IMR-90 (cell line): ENCODE measurements at places on chromosomes 1 and 21.

DNA sequence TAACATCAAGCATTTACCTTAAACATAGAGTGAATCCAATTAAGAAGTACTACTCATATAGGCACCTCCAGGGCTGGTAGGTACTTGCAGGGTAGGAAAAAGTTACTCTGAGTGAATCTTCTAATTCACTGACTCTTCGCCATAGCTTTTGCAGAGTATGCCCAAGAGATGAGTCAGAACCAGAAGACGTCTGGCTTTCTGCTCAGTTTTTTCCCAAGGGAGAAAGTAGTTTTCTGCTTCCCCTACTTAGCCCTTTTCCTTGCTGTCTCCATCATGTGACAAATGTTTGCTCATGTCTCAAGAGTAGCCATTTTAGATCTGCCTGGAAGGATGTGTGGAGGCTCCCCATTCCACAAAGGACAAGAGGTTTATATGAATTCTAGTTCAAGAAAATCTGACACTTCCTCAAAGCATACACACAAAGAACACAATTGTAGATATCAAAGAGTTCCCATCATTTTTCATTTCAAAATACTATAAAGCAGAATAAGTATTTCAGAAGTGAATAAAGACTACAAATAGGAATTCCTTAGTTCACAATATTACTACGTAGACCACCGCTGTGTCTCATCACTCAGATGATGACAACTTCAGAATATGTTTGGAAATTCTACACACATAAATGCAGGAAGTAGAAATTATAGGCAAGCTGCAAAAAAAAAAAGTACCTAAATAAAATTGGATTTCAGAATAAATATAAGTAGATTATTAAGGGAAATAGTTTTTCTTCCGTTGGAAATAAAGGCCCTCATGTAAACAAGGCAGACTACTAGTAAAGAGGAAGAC, 98.5 kb downstream of the ASH1L start:
- DNase-seq: peak; percentile 91

- no peak for DNase-seq
These were observed 15.0 kb upstream of the ACTA1 start for GRCh38 chr1:229448845-229449244.

DNA sequence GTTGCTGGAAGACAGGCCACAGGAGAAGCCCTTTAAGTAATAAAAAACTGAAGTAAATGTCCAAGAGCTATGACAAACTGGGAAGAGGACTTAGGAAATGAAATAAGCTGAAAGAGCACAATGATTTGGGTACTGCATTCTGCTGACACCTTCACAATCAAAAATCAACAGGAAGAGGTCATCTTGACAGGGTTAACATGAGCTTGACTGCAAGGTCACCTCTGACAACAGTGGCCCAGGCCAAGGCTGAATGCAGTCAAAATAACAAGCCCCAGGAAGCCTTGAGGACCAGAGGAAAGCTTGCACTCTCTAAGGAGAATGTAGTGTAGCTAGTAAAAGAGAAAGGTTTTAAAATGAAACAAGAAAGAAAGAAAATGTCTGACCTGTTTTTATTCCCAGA, 179.3 kb downstream of the SEC16B start:
- no peak for DNase-seq

GRCh38 chr1:202056644-202057334, 46.4 kb downstream of the ELF3 start:
- DNase-seq: no peak

GRCh38 chr1:90725657-90726424, 8.7 kb upstream of the BARHL2 start:
- peak; percentile 1 for DNase-seq

DNA sequence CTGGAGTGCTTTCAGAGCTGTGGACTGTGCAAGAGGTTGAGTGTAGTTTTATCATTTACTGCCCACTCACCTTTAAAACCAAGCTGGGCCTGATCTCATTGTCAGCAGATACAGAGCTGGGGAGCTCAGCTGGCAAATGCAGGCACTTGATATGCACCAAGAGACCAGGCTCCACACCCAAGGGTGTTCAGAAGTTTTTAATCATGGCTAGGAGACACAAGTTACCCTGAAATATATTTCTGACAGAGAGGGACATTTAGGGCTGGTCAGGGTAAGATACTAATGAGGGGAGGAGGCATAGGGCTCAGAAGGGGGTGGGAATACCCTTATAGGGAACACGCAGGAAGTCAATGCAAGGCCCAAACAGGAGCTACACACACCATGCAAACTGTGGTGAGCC, 153.7 kb downstream of the ELAVL4 start:
- no peak for DNase-seq

GRCh38 chr1:9166289-9167235, 37.7 kb upstream of the GPR157 start:
- DNase-seq: peak; percentile 89

DNA sequence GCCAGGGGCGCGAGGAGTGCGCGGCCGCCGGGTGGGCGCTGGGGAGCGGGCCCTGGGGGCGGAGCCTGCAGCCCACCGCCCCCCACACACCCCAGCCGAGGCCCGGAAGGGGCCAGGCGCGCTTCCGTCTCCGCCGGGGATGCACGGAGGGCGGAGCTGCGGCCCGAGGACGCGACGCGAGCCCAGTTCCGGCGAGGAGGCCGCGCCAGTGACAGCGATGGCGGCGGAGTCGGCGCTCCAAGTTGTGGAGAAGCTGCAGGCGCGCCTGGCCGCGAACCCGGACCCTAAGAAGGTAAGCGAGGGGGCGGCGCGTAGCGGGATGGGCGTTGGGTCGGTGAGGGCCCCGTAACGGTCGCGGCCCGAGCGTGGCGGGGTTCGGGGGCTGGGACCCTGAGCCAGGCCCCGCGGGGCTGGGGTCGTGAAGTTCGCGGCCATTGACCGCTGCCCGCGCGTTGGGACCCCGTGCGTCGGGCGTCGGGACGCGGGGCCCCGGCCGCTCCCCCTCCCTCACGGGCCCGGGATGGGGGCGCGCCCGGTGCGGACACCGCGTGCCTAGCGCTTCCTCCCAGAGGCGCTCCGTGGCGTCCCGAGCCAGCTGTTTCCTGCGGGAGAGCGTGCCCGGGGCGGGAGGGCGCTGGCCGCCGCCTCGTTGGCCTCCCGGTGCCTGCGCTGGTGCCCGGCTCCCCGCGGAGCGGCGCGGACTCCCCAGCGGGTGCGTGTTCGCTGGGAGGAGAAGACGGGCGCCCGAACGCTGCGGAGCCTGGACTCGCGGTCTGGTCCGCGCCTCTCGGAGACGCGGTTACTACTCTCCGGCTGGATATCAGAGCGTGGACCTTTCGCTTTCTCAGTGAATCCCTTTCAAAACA, at the start of gene ELOA:
ELOA (plus strand) TSS at position 185 of the 866 bp plus-strand sequence; CDS start at position 218, 33 bp downstream.
- peak; percentile 53 for DNase-seq

DNA sequence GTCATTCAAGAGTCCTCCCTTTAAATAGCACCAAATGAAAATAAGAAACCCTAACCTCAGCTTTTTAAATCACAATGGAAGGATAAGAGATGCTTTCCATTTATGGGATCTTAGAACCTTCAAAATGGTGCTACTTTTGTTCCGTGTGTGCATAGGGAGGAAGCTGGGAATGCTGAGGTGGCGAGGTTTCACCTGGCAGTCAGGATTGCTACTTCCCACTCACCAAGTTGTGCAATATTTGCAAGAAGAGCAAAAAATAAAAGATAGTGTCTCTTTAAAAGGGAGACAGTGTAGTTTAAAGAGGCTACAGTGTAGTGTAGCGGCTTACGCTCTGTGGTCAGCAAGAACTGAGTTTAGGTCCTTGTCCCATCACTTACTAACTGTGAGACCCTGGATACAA, 392.4 kb upstream of the ST6GALNAC5 start:
- no peak for DNase-seq

GRCh38 chr1:174971902-174972301, 27.8 kb upstream of the CACYBP start:
- DNase-seq: no peak

GRCh38 chr21:41216486-41216885, 48.5 kb downstream of the BACE2 start:
- no peak for DNase-seq

DNA sequence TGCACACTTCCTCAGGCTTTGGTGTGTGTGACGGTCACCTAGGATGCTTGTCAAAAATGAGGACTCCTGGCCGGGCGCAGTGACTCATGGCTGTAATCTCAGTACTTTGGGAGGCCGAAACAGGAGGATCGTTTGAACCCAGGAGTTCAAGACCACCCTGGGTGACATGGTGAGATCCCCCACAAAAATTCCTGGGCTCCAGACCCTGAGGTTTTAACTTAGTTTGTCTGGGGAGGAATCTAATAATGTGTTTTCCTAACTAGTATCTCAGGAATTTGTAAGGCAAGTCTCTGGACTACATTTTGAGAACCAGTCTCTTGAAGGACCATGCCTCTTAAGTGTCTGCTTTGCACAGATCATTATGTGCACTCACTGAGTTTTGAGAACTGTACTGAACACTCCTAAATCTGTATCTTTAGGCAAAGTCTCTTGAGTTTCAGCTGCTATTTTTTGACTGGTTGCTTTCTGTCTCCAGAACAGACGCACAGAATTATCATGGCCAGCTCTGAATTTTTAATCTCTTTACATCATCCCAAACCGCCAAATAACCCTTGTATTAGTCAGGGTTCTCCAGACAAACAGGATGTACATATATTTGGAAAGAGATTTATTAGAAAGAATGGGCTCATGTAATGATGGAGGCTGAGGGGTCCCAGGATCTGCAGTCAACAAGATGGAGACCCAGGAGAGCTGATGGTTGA, 45.5 kb upstream of the VANGL1 start:
- peak; percentile 56 for DNase-seq

DNA sequence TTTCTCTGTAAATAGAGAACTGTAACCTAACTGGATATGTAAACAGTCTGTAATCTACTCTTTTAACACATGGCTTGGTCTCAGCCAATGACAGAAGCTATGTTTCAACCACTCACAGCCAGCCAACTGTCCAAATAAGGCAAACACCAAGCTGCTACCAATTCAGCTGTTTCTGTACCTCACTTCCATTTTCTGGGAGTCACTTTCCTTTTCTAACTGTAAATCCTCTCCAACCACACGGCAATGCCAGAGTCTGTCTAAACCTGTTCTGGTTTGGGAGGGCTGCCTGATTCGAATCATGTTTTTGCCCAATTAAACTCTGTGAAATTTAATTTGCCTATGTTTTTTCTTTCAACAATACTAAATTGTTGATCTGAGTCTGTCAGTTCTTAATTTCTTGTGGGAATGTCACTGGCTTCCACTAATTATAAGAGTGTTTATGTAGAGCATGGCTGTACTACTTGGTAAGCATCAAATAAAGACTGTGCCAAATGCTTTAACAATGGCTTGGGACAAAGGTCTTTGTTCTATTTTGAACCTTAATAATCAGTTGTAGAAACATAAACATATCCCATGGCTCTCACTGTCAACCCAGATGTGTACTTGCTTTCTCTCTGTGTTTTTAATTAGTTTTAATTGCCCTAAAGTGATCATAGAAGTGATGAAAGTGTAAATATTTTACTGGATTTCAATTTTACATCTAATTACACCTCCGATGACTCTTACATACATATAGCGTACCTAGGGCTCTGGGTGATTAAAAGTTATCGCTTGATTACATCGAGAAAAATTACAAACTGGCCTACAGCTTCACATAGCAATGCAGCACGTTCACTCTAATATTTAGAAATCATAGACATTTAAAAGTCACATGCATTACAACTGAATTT, 1144.6 kb upstream of the TMPRSS15 start:
- no peak for DNase-seq

DNA sequence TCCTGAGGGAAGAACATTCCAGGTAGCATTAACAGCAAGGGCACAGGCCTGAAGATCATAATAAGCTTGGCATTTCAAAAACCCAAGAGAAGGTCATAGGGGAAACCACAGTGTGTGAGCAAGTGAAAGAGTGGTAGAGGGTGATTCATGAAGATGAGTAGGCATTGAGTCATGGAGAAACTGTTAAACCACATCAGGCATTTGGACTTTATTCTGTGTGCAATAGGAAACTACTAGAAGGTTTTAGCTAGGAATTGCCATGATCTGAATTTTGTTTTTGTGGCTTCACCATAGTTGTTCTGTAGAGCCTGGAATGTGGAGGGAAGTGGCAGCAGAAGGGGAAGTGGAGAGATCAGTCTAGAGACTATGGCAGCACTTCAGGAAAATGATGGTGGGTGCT, 359.0 kb upstream of the PTBP2 start:
- peak; percentile 99 for DNase-seq

DNA sequence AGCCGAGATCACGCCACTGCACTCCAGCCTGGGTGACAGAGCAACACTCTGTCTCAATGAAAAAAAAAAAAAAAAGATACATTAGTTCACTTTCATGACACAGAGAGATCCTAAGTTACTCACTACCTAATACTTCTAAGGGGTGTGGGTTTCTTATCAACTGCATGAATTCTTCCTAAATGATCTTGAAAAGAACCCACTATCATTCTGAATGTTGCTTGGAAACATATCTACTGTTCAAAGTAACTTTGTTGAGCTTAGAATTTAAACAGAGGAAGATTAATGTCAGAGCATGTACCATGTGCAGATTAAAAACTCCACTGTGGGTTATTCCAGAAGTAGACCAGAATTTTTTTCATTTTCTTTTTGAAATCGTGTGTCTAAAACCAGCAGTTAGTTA, 241.5 kb downstream of the LTN1 start:
- DNase-seq: peak; percentile 58

- DNase-seq: no peak
These were observed 80.1 kb downstream of the ZNF326 start for GRCh38 chr1:90074970-90075391.

DNA sequence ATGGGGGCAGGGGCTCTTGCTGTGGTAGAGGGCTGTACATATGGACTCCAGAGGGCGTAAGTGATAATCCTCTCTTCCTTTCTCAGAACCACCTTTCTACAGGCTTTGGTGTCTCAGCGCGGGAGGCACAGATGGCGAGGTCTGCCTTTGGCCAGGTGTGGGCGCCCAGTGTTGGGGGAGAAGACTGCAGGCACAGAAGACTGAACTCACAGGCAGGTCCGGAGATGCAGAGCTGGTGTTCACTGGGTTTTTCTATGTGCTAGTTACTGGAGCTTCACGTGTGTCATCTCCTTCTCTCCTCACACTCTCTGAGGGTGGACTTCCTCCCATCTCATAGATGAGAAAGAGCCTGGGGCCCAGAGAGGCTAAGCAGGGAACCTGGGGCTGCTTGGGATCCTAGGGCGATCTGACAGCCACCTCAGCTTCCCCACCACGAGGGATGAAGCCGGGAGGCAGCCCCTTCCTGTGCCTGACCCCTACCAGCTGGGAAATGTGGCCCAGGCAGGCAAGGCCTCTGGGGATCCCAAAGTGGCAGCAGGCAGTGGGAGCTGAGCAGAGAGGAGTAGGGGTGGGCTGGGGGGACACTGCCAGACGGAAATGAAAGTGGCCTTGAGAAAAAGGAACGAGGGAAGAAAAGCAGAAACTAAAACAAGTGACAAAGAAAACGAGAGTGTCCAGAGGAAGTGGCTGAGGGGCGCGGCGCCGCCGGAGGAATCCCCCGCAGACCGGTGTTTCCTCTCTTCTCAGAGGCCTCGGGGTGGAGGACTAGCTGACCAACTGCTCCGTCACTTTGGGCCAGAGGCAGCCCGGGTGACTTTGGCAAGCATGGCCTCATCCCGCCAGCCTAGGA, 191.6 kb downstream of the HIVEP3 start:
- no peak for DNase-seq

GRCh38 chr1:22975694-22976093, 3.0 kb upstream of the LACTBL1 start:
- DNase-seq: peak; percentile 13
